ENCODE measurements at places on chromosomes 4 and X.

DNA sequence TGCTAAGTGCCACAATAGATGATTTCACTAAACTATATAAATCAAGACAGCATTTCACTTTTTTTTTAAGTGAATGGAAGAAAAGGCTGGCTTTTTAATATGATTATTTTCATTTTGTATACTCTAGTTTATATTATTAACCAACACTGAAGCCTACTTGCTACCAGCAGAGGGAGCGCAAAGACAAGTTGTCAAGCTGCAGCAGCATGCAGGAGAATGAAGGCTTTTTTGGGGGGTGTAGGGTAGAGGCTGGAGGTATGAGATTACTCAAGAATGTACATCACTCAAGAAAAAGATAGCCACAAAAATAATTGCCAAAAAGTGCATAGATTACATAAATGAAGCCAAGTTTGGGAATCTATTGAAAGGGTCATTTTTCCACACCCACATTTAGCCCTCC lies 519.5 kb downstream of the FGF13 start:
- DNase-seq: peak; percentile 12

- no peak for DNase-seq
Measured at GRCh38 chr4:100721490-100721889, 203.7 kb upstream of the EMCN start.

- no peak for DNase-seq
Measured at GRCh38 chrX:74272230-74272629, 31.8 kb upstream of the ZCCHC13 start.

DNA sequence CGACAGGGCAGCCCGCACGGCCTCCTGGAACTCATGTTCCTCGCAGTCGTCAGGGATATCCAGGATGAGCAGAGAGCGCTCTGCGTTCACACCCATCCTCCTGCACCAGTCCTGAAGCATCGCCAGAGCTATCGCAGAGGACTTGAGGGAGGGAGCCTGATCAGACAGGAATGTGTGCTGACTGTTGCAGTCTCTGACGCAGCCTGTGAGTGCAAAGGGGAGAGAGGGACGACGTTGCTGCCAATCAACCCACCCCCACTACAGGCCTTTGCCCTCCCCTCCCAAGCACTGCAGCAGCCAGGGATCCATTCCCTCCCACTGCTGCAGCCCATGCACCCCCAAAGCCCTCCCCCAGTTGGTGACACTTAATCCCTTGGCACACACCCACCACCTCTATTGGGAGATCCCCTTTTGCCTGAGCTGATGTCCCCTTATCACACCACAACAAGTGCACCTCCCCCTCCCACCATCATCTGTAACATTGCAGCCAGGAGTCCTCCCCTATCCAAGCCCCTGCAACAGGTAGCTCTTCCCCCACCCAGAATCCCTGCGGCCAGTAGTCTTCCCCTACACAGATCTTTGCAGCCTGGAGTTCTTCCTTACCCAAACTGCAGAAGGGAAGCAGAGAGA lies 897 bp downstream of the PNMA6F start:
- DNase-seq: no peak

DNA sequence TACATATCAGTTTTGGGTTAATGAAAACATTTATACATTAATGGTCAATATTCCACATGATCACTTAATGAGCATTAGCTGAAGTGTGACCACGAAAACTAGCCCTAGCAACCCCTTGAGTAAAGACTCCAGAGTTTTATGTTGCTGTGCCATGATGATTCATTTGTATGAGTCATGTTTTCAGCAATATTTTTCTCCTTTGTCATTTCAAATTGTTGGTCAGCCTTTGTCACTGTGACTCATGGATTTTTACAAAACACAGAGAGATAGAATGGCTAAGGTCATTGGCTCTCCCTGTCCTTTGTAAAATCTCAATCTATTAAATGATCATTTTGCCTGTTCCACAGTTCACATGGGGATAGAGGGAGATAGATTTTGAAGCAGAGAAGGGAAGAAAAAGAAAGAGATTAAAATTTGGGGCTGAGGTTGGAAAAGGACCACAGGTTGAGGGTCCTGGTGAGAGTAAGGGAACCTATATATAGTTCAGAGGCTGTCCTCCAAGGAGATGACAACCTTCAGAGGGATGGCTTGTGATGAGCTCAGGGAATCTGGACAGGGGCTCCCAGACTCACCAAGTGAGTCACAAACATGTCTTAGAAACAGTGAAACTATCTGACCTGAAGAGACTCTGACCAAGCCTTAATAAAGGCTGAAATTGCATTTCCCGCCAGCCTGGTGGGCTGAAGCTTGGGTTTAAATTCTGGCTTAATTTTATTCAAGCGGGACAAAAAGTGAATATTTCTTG lies 25.6 kb downstream of the NR0B1 start:
- no peak for DNase-seq

DNA sequence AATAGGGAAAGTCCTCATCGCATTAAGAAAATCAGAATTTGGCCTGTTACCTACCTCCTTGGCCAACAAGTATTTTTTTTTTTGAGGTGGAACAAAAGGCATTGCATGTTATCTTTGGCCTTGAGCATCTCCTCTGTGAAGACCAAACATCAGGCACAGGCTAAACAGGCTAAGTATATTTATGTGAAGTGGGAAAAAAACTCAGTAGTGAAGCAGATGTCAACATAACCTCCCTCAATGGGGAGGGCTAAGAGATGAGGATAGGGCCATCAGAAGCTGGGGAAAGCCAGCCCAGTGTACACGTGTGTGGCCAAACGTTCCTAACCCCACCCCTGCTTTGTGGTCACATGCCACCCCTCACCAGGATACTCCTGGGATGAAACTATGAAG lies 102.5 kb downstream of the FNIP2 start:
- no peak for DNase-seq

- no peak for DNase-seq
Measured at GRCh38 chrX:127708155-127708554, 344.0 kb downstream of the ACTRT1 start.

DNA sequence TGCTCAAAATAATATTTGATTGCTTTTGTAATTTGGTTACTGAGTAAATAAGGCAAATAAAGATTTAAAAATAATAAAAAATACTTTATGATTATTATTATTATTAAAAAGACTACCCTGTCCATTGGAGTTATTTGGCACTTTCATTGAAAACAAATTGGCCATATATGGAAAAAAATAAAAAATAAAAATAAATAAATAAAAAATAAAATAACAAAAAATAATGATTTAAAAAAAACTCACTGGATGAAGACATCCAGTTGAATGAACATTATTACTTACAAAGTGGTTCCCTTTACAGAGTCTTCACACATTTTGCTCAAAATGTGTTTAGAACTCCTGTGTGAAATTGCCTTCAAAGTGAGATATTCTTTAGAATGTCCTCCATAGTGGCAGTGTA lies 141.3 kb upstream of the ANXA3 start:
- no peak for DNase-seq

GRCh38 chr4:105154576-105154975 lies 7.9 kb downstream of the TET2 start:
- DNase-seq: no peak

DNA sequence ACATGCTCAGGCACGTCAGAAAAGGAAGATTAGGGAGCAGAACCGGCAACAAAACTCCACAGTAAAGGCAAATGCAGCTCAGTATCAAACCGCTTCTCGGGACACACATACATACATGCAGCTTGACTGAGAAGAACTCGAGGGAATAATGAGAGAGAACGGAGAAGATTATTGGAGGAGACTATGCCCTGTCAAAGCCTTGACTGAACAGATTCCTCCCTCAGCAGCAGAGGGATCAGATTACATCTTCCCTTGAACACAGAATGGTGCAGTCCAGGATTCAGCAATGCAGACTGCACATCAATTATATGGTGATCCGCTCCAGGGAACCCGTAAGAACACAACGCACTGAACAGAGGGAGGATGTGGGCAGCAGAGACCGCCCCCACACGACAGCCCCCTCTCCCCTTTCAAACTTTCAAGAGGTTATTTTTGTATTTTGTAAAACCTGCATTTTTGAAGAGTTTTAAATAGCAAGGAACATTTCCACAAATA lies 183.2 kb downstream of the FBXW7 start:
- DNase-seq: peak; percentile 94

GRCh38 chr4:25592736-25593135 lies 62.9 kb upstream of the SLC34A2 start:
- DNase-seq: no peak

- no peak for DNase-seq
Measured at GRCh38 chr4:151708100-151708499, 52.7 kb downstream of the GATB start.

DNA sequence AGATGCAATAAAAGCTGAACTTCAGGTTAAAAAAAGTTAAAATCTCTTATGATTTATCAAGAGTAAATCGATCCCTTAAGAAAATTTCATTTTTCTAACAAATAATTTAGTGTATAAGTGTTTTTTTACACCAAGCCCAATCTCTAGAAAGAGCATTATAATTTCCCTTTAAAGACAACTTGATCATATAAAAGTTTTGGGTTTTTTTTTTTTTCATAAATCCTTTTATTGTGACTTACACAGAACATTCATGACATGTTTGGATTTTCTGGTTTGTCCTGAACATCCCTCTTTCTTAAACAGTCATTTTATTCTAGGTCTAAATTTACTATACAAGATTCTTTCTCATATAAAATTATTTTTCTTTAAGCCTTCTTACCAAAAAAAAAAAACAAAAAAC lies 6.5 kb downstream of the ZNF721 start:
- no peak for DNase-seq

- DNase-seq: peak; percentile 32
Measured at GRCh38 chr4:176002007-176002613, 63.5 kb upstream of the WDR17 start.

DNA sequence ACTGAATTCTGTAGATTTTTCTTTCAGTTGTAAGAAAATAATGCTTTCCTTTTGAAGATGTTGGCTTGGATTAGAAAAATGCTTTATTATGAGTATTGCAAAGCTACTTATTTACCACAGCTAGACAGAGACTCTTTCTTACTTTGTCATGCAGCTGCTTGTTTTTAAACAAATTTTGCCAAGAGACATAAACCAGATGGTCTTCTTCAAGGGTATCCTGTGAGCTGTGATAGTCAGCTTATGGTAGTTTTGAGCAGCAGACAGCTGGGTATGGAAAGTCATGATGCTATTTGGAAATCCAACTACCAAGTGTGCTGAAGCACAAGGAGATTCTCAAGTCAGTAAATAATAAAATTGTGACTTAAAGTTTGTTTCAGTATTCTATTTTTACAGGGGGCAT lies 941.5 kb downstream of the DMD start:
- no peak for DNase-seq

DNA sequence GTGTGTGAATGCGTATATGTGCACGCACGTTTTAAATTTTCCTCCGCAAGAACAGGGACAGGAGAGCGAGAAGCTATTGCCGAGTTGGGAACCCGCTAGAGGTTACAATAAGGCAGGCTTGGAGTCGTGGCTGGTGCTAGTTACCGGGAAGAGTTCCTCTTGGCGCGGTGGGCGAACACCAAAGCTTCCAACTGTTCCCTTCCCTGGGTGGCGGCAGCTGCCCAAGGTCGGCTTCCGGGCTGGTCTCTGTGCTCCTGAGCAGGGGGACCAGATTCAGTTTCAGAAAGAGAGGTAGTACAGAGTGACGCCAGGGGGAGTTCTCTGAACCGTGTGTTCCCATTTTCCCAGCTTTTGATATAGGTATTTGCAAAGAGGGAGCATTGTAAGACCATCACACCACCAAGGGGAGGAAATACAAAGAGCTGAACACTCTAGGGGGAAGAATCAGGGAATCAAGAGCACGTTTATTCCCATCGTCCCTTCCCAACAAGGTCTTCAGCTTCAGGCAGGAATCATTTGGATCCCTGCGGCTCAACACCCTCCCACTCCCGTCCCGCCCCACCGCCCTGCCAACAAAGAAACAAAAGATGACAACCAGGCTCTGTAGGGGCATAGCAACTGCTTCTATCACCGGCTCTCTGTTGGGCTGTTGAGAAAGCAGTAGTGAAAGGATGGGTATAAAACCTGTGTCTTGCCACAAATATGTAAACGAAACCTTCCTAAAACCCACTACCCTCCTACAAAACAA lies 113.6 kb upstream of the TEX13C start:
- DNase-seq: peak; percentile 34

GRCh38 chr4:149835280-149835679 lies 19.6 kb upstream of the IQCM start:
- DNase-seq: no peak

Data from NCI-H524 (cell line).